ENCODE measurements at places on chromosomes 1 and 21.

- DNase-seq, result no peak
Measured at GRCh38 chr1:97314685-97315084, 593.1 kb downstream of the PTBP2 start.

GRCh38 chr1:58971629-58972140 lies 187.8 kb upstream of the JUN start:
- no peak for DNase-seq

DNA sequence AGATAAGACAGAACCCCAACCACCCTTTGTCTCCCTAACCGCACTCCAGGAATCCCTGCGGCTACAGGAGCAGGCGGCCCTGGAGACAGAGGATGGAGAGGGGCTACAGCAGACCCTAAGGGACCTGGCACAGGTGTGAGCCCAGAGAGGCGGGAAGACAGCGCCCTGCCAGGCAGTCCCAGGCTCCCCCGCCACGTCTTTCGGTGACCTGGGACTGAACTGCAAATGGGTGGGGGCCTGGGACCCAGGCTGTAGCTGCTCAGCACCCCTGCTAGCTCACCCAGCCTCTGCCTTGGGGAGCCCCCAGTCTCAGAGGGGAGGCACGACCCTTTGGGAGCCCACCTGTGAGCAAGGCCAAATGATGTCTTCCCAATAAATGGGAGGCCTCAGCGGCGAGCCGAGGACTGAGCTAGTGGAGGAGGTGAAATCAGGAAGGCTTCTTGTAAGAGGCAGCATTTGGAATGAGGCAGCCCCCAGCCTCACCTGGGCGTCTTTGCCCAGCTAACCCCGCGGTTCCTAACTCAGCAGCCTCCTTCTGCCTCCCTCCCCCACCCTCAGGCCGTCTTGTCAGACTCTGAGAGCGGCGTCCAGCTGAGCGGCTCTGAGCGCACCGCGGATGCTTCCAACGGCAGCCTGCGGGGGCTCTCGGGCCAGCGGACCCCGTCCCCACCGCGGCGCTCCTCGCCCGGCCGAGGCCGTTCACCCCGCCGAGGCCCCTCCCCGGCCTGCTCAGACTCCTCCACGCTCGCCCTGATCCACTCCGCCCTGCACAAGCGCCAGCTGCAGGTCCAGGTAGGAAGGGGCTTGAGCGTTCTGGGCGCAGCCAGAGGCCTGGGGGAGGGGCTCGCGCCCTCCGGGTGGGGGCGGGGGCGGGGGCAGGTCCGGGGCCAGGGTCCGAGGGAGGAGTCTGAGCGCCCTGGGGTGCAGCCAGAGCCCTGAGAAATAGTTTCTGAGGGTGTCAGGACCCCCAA lies 16.9 kb downstream of the CROCC start:
- no peak for DNase-seq

- no peak for DNase-seq
Measured at GRCh38 chr1:46134660-46135331, 2.4 kb upstream of the PIK3R3 start.

DNA sequence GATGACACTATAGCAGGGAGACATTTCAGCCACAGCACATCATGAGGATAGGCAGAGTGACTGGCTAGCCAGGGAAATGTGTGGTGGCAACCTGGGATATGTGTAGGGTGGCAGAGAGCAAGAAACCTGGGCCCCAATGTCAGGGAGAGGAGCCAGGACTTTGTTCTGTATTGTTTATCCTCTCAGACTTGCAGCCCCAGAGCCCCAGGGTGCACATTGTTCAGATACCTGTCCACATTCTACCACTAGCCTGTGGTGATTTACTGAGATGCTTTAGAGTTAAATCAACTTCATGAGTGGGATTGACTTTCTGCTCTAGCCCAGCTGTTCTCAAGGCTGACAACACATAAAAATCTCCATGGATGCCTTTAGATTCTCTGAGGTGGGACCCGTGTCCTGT lies 61.5 kb downstream of the MAB21L3 start:
- DNase-seq, result no peak

DNA sequence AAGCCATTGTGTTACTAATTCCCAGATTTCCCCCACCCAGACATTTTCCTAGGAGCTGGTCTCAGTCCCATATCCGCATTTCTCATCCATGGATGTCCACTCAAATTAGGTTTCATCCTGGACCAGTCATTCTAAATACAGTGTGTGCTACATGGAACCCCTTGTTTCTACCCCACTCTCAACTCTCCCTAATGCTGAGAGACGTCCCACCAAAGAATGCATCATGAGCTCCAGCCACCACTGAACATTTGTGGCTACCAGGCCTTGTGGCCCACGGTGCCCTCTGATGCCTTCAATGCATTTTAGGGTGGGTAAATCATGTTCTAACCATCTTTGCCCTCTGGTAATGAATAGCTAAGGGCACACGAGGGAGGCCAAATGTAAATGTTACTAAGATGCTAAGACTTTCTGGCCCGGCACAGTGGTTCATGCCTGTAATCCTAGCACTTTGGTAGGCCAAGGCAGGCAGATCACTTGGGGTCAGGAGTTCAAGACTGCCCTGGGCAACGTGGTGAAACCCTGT lies 13.3 kb upstream of the RAB42 start:
- DNase-seq, result no peak

DNA sequence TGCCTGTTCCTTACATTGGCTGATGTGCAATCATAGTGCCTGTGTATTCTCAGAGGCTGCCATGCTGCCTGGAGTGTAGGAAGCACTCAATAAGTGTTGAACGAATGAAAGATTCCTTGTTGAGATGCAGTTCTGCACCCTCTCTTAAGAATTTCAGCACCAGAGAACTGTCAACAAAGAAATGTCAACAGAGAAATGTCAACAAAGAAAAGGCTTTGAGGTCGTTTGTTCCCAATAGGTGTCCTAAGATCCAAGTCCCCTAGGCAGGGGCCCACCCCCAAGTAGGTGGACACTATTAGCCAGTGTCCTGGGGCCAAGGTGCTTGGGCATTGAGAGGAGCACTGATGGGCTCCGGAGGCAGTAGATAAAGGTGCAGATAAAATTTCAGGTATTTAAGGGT lies 12.6 kb downstream of the KCND3 start:
- DNase-seq, result no peak

DNA sequence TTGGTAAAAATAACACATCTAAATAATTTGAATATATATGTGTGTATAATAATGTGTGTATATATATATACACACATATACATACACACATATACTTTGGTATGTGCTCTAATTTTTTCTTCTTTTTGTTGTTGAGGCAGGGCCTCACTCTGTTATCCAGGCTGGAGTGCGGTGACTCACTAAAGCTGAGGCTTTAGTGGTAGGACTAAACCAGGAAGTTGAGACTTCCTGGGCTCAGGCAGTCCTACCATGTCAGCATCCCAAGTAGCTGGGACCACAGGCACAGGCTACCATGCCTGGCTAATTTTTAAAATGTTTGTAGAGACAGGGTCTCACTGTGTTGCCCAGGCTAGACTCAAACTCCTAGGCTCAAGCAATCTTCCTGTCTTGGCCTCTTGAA lies 46.7 kb upstream of the CXADR start:
- no peak for DNase-seq

- no peak for DNase-seq
Measured at GRCh38 chr1:40049725-40050124, 9.2 kb downstream of the CAP1 start.

Measured in activated CD4-positive, alpha-beta T cell treated with anti-CD3 and anti-CD28 coated beads for 24 hours (primary cell).